NCI-H2227 treated with DMSO at 0.1 percent for 48 hours (cell line): ENCODE measurements at places on chromosomes 7 and 10.

DNA sequence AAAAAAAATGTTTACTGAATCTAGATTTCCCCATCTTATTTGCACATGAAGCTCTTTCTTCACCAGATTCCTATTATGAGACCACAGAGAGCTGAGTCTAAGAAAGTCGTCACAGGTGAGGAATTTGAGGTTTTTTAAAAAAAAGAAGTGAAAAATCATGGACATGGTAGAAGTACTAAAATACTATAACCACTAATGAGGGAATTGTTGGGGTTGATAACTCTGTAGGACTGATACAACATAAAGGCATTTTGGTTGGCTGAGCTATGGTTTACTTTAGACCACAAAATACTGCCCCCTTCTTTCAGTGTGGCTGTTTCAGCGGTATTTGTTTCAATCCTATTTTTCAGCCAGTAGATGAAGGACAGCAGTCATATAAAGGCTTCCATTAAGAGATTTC lies 1111.3 kb downstream of the TYW1 start:
- no peak for DNase-seq

GRCh38 chr10:86450806-86451603 lies 70.6 kb downstream of the WAPL start:
- no peak for DNase-seq

DNA sequence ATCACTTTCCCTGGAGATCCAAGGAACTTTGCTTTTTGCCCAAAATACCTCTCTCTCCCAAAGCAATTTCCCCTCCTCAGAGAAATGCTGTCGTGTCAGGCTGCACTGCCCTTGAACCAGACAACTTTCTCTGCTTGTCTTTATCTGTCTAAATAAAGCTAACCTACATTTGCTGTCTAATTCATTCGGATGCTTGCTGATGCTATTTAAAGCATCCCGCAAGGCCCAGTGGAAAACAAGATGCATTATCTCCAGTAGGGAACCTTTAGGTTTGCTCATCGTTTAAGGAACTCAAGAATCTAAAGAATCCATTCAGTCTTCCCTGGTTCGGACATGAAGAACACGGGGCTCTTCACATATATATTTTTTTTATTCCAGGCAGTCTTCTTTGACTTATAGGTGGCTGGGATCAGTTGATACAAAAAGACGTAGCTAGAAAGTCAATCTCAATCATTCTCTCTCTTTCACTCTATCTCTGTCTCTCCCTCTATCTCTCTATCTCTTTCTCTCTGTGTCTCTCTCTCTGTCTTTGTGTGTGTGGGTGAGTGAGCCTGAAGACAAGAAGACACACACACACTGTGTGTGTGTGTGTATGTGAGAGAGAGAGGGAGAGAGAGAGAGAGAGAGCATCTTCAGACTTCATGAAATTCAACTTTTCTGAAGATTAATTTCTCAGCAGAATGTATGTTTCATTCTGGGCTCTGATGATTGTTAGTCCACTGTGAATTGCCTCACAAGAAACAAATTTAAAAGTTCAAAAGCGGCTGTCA lies 92.8 kb upstream of the MKLN1 start:
- DNase-seq: no peak

DNA sequence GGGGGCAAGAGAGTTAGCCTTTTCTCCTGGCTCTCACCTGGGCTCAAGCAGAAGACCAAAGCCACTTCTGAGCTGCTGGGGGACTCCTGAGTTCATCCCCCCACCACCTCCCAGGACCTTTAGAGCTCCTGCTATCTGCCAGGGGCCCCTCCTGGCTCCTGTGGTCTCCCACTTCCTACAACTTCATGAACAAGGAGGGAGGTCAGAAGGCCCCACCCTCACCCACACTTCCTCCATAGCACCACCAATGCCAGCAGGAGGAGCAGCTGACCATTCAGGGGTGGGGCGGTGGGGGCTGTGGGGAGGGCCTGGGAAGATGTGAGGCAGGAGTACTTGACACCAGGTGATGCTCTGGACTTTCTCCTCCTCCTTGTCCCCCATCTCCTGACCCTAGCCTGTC lies 32.6 kb upstream of the ADCYAP1R1 start:
- no peak for DNase-seq

GRCh38 chr10:26412932-26413331 lies 25.2 kb upstream of the APBB1IP start:
- DNase-seq: no peak

DNA sequence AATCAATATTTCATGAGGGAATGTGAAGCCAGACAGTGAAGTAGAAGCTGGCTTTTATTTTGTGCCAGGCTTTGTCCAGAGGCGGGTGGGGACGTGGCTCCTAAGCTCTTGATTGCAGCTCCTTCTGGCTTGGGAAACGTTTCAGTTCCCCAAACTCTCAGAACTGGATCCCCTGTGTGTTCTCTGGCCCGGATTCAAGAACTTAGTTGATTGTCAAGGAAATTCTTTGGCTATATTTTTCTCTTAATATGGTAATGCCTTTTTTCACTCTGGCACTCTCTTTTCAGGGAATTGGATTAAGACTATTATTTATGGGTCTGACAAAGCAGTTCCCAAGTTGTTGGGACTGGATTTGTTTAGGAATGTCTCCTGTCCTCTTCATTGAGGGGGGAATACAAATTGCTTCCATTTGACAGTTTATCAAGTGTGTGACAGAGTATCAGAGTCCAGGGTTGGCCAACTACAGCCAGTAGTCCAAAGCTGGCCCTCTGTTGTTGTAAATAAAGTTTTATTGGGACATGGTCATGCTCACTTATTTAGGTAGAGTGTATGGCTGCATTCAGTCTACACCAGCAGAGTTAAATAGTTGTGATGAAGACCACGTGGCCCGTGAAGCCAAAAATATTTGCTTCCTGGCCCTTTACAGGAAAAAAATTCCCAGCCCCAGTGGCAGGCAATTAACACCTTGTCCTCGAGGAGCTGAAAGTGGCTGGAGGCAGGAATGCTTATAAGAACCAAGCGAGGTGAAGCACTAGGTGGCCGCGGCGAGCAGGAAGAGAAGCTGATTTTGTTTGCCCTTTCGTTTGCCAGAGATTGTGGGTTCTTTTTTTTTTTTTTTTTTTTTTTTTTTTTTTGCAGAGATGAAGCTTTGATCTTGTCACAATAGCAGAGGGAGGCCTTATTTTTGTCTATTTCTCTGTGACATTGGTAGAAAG lies 34.3 kb downstream of the HTRA1 start:
- no peak for DNase-seq

GRCh38 chr7:34675749-34676374 lies 17.8 kb downstream of the NPSR1 start:
- no peak for DNase-seq

DNA sequence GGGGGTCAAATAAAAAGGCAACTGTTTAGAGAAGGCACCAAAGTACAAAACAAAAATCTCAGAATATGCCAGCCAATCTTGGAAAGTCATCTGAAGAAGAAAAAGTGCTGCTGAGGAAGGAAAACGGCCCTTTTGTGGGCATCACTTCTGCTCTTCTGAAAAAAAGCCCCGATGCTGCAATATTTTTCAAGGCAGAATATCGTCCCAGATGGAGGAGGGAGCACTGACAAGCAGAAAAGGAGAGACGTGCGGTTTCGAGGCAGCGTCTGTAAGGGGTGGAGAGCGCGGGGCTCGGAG lies 959 bp upstream of the ATRNL1 start:
- no peak for DNase-seq

- DNase-seq: no peak
Measured at GRCh38 chr10:48450233-48450740, 143.8 kb downstream of the MAPK8 start.

- no peak for DNase-seq
Measured at GRCh38 chr10:74926791-74927585, 100.6 kb downstream of the KAT6B start.

DNA sequence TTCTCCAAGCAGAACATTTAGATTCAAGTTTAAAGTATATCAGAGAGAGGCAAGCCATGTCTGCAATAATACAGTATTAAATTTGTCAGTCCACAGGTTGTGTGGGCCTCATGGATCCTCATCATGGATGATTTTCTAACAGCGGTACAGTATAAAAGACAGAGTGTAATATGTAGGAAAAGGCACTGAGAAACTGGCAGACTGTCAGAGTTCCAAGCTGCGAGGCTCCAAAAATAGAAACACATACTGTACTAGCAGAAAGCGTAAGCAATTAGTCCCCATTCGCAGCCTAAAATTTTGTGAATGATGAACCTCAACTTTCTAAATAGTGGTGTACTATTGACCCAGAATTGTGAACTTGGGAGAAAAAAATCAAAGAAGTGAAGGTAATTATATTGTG lies 933.3 kb downstream of the XPNPEP1 start:
- no peak for DNase-seq

- DNase-seq: no peak
Measured at GRCh38 chr7:40008223-40008815, 58.3 kb downstream of the CDK13 start.

DNA sequence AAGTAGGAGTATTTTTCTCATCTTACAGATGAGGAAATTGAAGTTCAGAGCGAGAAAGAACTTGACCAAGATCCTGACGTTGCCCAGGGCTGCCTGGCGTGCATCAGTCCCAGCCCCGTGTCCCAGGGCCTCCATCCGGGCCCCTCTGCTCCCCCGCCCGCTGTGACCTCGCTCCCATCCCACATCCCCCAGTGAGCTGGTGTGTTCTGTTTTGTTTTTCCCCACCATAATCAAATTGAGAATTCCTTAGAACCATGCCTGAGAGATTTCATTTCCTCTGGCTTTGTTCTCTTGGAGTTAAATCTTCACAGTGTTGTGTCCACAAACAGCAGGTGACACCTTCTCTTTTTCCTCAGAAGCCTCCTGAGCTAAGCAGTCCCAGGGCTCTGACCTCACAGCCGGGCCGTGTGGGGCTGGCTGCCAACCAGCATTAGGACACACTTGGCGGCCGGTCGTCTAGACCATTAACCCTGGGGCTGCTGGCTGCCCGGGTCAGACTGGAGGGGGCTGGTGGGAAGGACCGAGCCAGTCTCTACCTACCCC lies 44.3 kb downstream of the PFKP start:
- DNase-seq: no peak

DNA sequence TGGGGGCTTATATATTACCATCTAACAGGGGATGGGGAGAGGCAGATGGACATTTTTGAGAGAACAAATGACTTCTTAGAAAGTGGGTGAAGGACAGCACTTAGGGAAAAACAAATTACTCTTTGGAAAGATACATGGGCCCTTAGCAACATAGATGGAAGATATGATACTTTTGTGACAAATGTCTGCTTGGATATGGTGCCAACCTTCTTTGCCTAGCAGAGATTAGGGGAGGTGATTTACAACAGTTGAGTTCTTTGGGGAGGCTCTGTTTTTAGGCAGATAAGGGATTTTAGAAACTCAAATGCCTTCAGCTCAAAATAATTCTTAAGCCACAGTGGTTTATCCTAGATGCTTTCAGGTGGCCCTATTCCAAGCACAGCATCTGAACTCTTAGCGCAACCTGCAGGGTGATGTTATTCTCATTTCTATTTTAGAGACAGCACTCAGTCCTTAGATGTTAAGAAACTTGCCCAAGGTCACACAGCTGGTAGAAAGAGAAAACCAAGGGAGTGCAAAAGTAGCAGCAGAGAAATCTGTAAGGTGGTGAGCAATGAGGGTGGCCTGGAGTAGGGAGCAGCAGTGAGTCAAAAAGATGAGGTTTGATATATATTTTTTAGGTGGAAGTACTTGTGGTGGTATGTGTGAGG lies 75.1 kb upstream of the KMT2E start:
- no peak for DNase-seq

DNA sequence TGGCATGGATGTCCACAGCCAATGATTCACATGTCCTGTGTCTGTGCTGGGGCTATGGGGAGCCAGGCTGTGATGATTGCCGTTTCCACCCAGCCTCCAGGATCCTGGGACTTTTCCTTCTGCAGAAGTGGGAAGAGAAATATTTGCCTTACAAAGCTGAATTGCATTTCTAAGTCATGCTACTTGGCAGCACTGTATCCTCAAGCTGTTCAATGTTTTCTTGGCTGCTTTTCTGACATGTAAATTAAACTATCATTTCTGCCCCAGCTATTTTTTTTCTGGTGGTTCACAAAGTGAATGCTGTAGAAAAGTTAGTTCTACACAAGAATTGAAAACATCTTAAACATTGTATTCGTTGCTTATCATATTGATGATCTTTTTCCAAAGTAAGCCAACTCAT lies 51.9 kb upstream of the TCERG1L start:
- DNase-seq: no peak

GRCh38 chr7:27420702-27421101 lies 178.1 kb downstream of the EVX1 start:
- no peak for DNase-seq

DNA sequence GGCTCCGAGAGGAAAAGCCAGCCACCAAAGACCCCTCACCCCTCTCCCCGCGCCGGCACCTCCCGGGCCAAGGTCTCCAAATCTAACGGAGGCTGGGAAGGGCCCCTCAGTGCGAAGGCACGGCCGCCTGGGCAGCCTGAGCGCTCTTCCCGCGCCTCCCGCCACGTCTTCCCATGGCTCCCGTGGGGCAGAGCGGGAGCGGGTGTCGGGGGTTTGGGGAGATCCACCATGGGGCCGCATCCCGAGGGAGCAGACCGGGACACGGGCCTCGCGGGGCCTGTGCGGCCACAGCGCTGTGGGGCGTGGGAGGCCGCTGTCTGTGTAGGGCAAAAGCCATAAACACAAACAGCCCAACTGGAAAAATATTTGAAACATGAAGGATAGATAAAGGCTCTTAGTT lies 22.4 kb downstream of the GPER1 start:
- DNase-seq: no peak

DNA sequence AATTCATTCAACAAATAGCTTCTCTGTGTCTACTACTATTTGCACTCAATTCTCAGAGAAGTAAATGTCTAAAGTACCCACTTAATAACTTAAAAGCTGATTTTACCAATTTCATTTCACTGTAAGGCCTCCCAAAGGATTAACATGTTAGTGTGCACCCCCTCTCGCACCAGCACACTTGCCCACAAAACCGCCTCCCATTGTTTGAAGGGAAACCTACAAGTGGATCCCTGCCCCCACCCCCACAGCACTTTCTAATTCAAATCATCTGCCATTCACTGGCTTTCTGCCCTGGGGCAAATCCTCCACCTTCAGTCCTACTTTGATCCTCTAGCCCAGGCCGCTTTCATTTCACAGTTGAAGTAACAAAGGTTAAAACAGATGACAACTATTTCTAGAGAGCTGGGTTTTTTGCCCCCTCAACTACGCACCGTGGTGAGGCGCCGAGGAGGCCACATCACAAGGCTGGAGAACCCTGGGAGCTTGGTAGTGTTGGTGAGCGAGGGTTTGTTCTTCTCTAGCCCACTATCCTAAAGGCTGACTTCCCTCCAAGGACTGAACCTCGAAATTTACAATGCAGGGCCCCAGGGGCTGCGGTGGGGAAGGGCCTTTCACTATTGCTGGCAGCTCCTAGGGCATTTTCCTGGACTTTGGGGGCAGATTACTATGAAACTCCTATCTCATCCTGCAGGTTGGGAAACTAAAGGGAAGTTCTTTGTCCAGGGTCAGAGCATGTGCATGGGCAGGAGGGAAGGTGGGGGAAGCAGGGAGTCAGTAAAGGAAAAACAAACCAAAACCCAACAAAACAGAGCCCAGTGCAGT lies 517.4 kb upstream of the ZMIZ1 start:
- no peak for DNase-seq

GRCh38 chr7:102917436-102918353 lies 4.9 kb downstream of the LRRC17 start:
- no peak for DNase-seq

GRCh38 chr7:46610746-46611145 lies 689.7 kb upstream of the IGFBP3 start:
- DNase-seq: no peak

GRCh38 chr7:96430356-96430755 lies 108.5 kb upstream of the SLC25A13 start:
- DNase-seq: no peak
